ENCODE measurements at places on chromosomes 4 and X. TPM values are rescaled to one million over a fixed set of nuclear protein-coding genes. Genes with fewer than 3 reads are reported as not detected.

GRCh38 chr4:23773884-23774636 lies 115.8 kb downstream of the PPARGC1A start:
- DNase-seq: no peak

GRCh38 chrX:130109429-130110378 lies 593 bp downstream of the ELF4 start:
- DNase-seq: no peak

GRCh38 chrX:31228415-31228832 lies 156.6 kb upstream of the FTHL17 start:
- DNase-seq: no peak

GRCh38 chrX:18129690-18130089 lies 91.0 kb downstream of the BEND2 start:
- DNase-seq: no peak

DNA sequence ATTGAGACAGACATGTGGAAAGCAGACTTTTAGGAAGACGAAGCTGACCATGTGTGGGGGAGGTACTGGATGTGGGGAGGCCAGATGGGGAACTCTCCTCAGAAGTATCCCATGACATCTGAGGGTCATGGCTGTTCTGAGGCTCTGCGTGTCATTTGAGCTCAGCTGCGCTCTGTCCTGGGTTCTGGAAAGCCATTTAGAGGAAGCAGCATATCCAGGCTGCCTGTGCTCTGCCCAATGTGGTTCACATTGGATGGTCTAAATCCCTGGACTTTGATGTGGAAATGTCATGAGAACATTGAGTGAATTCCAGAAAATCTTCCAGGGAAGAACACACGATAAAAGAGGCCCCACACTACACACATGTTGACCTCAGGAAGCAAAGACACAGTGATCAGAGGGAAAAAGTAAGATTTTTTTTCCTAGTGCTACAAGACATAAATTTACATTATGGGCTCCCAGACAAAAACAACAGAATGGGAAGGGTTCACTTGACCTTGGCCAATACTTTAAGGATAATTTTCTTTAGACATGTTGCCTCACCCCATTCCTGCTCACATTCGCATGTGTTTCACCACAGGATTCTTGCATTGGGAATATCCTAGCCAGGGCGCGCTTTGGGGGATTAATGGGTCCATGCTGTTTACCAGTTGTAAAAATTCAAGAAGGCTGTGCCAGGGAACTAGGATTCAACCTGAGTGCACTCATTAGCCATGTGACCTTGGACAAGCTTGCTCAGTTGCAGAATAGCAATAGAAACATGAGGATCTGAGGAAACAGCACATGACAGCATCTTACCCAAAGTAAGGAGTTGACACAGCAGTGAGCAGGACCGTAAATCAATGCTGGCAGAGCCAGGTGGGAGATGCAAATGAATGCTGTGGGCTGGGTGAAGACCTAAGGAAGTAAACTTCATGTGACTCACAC lies 73.2 kb upstream of the C1QTNF7 start:
- peak; percentile 52 for DNase-seq

- DNase-seq: no peak
These were observed 782.8 kb downstream of the RAB28 start for GRCh38 chr4:12701384-12701783.

GRCh38 chrX:41481264-41482109 lies 34.3 kb downstream of the NYX start:
- no peak for DNase-seq

- no peak for DNase-seq
These were observed 90.2 kb downstream of the CXCL13 start for GRCh38 chr4:77695774-77696173.

- no peak for DNase-seq
These were observed 8.1 kb upstream of the MRPL1 start for GRCh38 chr4:77854431-77855111.

DNA sequence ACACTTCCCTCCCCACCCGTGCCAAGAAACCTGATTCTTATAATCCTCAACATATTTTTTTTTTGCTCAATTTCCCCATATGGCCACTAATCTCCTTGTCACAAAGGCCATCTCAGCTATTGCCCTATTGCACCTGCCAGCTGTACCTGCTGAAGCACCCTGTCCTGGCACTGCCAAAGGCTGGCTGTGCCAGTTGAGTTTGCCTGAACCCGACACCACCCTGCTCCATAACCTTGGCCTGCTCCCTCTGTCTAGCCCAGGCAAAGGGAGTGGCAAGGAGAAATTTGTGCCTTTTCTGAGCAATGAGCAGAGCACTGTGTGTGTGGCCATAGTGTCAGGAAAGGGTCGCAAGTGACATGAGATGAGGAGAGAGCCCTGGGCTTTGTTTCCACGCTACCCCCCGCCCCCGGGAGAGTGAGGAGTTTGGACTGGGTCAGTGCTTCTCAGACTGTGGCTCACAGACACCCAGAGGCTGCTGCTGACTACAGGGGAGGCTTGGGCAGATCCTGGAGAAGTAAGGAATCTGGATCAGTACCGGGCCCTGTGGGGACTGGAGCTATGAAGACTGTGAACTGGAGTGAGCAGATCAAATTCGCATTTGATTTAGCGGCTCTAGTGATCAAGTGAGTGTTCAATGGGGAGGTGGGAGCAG lies 42.2 kb upstream of the HMGB3 start:
- no peak for DNase-seq

- no peak for DNase-seq
These were observed 173.2 kb upstream of the TECRL start for GRCh38 chr4:64582492-64582891.

- DNase-seq: no peak
These were observed 57.1 kb upstream of the GUCY1A1 start for GRCh38 chr4:155609455-155610059.

- no peak for DNase-seq
These were observed 19.2 kb upstream of the CCNA2 start for GRCh38 chr4:121842862-121843261.

DNA sequence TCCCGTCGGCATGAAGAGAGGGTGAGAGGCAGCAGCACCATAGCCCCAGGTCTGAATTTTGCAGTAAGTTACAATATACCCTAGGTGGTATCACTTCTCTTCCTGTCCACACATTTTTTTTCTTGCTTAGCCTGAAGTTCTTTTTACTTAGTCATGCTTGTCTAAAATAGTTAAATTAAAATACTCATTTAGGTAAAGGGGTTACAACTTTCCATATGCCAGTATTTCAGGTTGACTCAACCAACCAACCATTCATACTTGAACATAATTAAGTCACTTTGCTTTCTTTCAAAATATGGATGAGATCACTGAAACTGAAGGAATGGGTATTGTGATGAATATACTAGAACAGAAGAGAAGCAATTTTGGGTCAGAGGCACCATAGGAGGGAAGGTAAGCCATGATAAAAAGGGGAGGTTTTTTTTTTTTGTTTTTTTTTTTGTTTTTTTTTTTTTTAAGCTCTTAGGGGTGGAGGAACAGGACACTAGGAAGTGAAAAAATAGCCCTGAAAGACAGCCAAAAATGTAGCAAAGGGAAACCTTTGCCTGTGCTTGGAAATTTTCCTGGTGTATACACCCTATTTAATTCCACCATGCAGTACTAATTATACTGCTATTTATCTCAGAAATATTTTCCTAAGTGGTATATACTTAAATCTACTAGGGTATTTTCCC lies 41.8 kb downstream of the RPS6KA3 start:
- DNase-seq: no peak

GRCh38 chr4:188015025-188015940 lies 19.7 kb downstream of the ZFP42 start:
- DNase-seq: no peak

GRCh38 chr4:153747406-153747955 lies 12.3 kb downstream of the RNF175 start:
- no peak for DNase-seq

DNA sequence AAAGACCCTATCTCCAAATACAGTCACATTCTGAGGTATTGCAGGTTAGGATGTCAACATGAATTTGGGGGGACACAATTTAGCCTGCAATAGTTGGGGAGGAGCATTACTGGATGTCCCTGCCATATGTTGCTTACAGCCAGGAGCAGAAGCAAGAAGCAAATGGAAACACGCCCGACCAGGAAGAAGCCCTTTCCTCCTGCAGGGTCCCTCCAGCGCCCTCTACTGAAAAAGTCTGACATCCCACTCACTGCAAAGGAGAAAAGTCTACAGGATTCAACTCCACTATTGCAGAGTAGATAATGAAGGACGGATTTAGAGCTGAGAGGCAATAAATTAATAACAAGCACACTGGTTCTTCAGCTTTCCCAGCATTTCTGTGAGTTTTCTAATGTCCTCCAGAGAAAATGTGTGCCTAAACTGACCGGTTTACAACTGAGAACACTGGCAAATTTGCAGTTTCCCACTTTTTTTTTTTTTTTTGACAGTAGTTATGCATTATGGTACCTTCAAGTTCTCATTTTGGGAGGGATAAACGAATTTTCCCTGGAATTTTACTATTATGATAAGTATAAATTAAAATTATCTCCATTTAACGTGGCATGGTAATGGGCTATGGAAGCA lies 31.7 kb downstream of the COQ2 start:
- DNase-seq: peak; percentile 55

GRCh38 chrX:17637235-17637634 lies 100.1 kb upstream of the SCML1 start:
- DNase-seq: no peak

GRCh38 chr4:74623041-74623440 lies 171.3 kb downstream of the BTC start:
- DNase-seq: no peak

DNA sequence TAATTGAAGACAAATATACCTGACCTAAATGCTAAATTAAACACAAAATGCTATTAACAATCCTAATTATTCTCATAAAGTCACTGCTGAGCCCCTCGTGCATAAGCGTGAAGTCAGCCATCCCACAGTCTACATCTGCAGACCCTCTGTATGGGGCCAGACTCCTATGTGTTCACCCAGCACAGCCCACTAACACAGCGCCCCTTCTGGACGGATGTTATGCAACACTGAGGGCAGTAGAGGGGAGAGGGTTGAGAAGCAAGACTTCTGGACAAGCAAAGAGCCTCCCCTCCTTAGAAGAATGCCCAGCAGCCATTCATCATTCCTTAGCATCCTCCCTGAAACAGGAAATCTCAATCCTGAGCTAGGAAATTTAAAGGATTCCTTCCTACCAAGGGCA lies 7.9 kb downstream of the TRPC3 start:
- DNase-seq: no peak

GRCh38 chr4:1502976-1503375 lies 96.7 kb upstream of the NKX1-1 start:
- no peak for DNase-seq

DNA sequence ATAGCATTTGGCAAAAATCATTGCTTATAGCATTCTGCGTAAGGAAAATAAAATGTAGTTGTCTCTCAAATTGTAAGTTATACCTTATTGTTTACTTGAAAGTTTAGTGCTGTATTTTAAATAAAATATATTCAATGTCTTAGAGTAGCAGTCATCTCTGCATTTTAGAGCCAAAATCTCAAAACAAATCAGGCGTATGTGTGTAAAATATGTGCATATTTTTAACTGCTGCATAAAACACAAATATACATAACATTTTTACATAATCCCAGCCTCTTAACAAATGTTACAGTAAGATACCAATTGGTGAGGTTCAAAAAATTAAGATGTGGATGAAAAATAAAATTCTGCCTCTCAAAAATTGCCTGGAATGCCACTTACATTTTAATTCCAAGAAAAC lies 145.8 kb upstream of the AGA start:
- DNase-seq: no peak

Gene ITIH6
- total RNA-seq: not detected

Gene ASB11
- total RNA-seq: not detected

Gene TCEANC
- total RNA-seq: 2.8 TPM
